NCI-H446 treated with DMSO at 0.1 percent for 48 hours (cell line): ENCODE measurements at places on chromosomes 2 and 18.

DNA sequence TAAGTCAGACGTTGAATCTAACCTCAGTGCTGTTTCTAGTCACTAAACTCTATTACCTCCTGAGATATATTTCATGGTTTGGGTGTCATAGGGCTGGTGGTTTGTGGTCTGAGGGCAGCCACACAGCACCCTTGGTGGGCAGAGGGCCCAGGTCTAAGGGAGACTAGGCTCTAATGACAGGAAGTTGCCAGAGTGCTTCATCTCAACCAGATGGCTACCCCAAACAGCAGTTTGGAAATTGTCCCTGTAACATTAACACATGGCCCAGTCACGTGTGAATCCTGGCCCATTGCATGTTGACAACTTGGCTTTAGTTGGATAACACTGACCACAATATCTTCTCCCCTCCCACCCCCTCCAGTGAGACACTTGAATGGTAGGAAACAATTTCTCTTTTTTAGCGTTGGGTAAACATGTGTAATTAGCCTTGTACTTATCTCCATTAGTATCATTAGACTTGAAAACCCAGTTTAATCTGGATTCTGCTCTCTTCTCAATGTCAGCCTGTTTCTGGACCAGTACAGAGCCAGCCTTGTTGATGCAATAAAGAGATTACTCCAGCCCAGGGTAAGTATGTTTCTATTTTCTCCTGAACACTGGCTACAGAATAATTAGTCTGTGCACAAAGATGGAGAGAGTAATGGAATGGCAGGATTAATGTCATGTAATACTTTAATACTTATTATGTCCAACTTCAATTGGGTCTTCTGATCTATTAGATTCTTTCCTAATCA lies 187.8 kb upstream of the SIX3 start:
- no peak for DNase-seq

DNA sequence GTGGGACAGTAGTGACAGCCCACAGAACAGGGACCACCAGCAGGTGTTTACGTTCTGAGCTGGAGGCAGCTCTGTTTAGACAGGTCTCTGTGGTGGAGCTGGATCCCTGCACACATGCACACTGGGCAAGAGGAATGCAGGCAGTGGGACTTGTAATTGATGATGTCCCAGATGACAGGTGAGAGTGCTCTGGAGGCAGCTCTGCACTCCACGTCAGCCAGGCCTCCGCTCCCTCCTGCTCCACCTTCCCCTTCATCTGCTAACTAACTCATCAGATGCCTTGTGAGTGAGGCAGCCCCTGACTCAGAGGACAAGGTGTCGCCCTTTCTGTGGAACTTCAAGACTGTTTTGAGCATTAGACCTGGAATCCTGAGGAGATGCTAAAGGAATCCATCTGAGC lies 53.2 kb downstream of the SH3YL1 start:
- no peak for DNase-seq

DNA sequence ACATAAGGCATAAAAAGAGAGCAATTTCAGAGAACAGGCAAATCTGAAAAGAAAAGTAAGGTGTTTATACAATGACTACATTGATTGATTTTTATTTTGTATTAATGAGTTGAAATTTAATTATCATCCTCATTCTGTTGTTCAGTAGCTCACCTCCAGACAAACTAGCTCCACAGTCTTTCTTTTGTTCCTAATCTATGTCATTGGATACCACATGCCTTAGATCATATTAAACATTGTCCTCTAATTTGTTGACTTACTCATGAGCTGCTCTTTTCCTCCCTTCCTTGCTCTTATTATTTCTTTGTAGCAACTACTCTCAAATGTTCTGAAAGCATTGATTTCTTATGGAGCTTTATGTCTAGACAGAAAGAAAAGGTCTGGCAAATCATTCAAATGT lies 185.5 kb upstream of the ZSWIM2 start:
- DNase-seq, result no peak

- DNase-seq, result no peak
Observed at GRCh38 chr18:74791501-74792194, 194.0 kb downstream of the ZNF407 start.

GRCh38 chr2:133409581-133410285 lies 158.5 kb downstream of the NCKAP5 start:
- no peak for DNase-seq

GRCh38 chr2:121095257-121096080 lies 189.5 kb downstream of the TFCP2L1 start:
- no peak for DNase-seq

- no peak for DNase-seq
Observed at GRCh38 chr18:80188643-80189530, 58.4 kb downstream of the PARD6G start.

DNA sequence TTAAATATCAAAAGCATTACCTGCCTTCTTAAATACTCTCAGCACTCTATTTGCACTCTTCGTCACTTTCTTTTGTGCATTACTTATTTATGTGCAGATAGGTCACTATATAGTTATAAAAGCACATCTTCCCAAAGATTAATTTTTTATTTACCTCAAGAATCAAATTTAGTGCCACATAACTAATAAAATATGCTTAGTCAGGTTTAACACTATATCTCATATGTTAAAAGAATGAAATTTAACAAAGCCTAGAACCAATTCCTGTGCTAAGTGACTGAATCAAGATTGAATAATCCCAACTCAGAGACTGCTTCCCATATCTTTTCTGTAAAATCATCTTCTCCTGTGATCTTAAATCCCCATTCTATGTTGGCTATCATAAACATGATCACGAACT lies 957.5 kb upstream of the NXPH2 start:
- DNase-seq, result no peak

GRCh38 chr2:236545814-236546480 lies 23.7 kb upstream of the ACKR3 start:
- no peak for DNase-seq

- DNase-seq, result no peak
Observed at GRCh38 chr2:172252154-172252553, 149.5 kb upstream of the DLX2 start.

DNA sequence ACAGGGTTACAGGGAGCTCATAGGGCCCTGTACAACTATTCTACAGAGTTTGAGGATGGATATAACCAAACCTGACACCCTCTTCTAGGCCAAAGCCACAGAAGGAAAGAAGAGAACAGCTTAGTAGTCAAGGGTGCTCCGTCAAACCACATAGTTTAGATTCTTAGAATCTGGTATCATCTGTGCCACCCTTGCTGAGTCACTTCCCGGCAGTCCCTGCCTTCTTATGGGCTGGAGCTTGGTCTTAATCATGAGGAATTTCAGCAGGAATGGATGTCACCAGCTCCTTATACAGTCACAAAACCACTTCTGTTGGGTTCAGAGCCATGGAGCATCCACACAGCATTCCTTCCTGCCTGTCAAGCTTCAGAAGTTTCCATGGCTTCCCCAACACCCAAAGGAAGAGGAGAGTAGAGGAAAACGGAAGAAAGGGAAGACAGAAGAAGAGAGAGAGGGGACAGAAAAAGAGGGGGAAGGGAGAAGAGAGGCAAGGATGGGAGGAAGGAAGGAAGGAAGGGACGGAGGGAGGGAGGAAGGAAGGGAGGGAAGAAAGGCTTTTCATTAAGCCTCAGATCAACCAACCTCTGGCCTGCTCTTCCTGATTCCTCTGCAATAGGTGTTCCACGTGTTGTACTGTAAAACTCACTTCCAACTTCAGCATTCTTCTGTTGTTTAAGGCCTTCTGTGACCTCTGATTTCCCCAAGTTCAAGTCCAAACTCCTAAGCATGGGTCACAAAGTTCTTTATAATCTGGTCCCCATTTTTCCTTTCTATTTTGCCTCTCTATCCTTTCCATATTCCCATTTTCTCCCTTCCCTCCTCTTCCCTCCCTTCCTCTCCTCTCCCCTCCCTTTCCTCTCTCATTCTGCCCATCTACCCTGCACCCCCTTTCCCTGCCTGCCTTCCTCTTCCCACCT lies 246.1 kb upstream of the TNP1 start:
- no peak for DNase-seq
